ENCODE measurements at places on chromosomes 12 and 14. TPM values are rescaled to one million over a fixed set of nuclear protein-coding genes. Genes with fewer than 3 reads are reported as not detected.

DNA sequence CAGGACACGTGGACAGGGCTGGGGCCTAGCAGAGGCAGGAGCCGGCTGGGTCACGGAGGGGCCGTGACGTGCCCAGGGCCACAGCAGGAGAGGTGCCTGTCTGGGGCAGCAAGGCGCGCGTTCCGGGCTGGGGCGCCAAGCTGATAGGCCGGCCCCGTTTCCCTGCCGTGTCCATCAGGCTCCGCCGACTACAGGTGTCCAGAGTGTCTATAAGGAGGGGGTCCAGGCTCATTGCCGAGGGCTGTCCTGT is 18.5 kb downstream of the FBRSL1 start:
- no peak for DNase-seq

DNA sequence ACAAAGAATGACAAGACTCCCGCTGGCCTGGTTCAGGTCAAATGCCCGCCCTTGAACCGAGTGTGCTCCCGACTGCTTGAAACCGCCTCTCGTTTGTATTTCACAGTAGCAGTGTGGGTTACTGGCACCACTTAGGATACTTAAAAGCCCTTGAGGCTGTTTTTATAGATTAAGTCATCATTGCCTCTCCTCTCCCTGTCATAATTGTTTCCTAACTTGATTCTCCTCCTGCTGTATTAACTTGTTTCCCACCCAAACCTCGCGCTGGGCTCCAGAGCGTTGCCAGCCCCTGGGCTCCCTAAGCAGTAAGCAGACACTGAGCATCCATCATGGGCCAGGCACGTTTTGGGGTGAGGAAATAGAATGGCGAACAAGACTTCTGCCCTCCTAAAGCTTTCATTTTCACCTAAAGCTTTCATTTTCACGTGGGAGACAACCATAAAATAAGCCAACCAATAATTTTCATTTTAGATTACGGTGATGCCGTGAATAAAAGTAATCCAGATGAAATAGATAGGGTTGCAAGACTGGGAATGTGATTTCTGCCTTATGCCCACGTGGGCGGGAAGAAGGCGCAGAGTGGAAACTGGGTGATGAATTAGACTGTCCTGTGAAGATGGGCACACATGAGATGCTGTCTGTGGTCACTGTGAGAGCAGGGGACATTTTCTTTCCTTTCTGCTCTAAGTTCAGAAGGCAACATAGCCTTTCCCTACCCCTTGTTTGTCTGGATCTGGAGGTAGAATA is 97.5 kb downstream of the PPP2R5C start:
- DNase-seq = peak; percentile 41

DNA sequence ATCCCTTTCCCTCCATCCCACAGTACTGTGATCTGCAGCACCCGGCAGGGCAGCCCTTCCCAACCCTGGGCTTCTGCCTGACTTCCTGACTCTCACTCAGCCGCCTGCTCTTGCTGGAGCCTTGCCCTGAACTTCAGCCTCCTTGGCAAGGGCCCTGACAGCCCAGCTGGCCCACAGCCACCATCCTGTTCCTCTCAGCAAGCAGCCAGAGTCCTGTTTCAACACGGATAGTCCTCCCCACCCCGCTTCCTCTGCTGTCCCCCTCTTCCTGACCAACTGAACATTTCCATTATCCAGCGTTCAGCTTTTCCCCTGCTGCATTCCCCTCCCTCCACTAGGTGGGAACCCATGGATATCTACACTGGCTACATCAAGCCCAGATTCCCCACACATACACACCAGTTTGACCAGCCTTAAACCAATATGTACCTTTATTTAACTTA is 74.0 kb upstream of the MDM1 start:
- no peak for DNase-seq

DNA sequence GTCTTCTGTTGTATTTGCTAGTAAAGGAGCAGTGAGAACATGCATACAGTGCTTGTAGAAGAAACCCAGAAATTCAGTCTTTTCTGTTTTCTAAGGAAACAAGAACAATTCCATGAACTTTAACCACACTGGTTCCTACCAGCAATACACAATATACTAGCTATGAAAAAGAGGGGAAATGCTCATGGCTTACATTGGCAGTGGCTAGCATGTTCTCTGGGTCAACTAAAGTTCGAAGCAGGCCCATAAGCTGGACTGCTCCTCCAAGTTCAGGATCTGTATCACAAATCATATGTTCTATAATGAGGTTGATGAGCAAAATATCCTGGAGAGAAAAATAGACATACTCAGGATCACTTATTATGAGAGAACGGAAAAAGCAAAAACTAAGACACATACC is 37.1 kb downstream of the PPP4R3A start:
- no peak for DNase-seq

GRCh38 chr14:90674716-90675115 is 141.5 kb downstream of the TTC7B start:
- DNase-seq = no peak

GRCh38 chr12:3632754-3633153 is 120.2 kb downstream of the CRACR2A start:
- DNase-seq = no peak

GRCh38 chr12:46174061-46174662 is 94.7 kb downstream of the SLC38A1 start:
- DNase-seq = no peak

DNA sequence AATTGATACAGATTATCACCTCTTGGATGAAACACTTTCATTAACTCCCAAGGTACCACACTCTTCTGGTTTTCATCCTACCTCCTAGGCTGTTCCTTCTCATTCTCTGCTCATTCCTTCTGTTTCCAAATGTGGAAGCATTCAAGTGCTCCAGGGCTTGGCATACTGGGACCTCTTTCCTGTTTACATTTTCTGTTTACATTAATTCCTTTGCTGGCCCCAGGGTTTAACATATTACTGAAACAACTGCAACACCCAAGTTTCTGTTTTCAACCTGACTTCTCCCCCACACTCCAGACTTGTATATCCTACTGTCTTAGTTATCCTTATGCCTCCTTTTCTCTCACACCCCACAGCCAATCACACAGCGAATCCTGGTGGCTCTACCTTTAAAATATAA is 386.3 kb upstream of the GARIN6 start:
- no peak for DNase-seq

GRCh38 chr12:58914457-58914856 is 5.8 kb downstream of the LRIG3 start:
- no peak for DNase-seq

Gene OAS2
- total RNA-seq = 148 TPM

Gene IRAK3
- total RNA-seq = 0.45 TPM

Gene TAS2R50
- not detected for total RNA-seq

Gene PRR4
- 0.57 TPM for total RNA-seq

Gene KRT6C
- not detected for total RNA-seq

Gene GLT1D1
- total RNA-seq = not detected
